ENCODE measurements at places on chromosomes 12 and 14.
A peak's percentile ranks its signal among the peaks of the same experiment; 100 is the strongest.

DNA sequence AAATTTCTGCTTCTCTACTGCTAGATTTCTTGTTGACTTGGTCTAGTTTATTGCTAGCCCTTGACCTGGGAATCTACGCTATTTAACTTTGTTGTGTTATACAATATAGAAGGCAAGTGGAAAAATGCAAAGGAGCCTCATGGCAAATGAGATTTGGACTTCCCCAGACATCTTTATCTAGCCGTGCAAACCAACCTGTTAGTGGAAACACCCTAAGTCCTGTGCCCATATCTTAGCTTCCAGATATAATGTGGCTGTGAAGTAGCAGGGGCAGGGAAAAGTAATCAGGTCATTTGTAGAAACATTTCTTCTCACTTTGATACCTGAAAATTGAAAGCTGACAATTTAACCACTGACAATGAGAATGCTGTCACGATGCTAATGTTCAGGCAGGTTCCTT lies 90.7 kb upstream of the ATP2B1 start:
- no peak for DNase-seq

DNA sequence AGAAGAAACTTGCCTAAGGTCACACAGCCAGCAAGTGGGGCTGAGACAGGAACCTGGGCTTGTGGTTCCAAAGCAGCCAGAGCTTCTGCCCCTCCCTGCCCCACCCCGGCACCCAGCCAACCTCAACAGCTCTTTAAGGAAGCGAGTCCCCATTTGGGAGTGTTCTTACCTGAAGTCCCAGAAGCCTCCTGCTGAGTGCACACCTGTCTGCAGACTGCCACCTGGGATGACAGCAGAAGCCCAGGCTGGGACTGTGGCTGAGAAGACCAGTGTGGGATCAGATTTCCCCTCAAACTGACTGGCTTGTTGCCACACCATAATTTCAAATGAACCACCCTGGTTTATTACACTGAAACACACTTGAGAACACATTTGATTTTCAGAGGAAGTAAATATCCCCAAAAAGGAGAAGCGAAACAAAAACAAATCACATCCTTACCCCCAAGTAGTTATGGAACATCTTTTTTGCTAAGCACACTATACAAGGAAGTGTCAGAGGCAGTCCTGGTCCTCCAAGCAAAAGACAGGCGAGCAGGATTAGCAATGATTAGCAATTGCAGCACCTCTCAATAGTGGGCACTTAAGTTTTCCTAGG lies 6.3 kb upstream of the RIN3 start:
- no peak for DNase-seq

- DNase-seq: no peak
These were observed 266.4 kb upstream of the USP15 start for GRCh38 chr12:61993734-61994345.

GRCh38 chr12:102232446-102232845 lies 34.8 kb upstream of the PMCH start:
- no peak for DNase-seq

DNA sequence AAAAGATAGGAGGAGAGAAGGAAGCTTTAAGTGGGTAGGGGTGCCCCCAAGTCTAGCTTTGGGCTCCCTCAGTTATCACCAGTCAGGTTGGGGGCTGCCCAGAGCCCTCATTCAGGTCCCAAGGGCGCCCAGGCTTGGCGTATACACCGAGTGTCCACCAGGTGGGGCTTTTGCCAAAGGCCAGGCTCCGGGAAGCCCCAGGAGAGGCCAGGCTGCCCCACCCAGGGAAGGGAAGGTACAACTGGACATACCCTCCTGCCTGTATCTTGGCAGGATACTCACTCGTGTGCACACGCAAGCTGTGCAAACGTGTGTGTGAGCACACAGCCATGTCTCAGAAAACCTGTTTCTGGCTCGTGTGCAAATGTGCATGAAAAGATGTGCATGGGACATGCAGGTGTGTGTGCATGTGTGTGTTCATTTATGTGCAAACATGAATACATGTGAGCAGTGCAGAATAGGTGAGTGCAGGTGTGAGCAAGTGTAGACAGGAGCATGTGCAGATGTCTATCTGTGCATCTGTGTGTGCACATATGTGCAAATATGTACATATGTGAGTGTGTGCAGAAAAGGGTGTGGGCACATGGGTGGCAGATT lies 103.9 kb upstream of the MYL2 start:
- peak; percentile 22 for DNase-seq

GRCh38 chr12:76916170-76916540 lies 37.3 kb upstream of the CSRP2 start:
- no peak for DNase-seq

- no peak for DNase-seq
These were observed 2.5 kb downstream of the XRCC3 start for GRCh38 chr14:103712633-103713247.

- DNase-seq: no peak
These were observed 1300.5 kb downstream of the TMEM121 start for GRCh38 chr14:106826833-106827369.
